ENCODE measurements at places on chromosomes 12 and 14.
A peak's percentile ranks its signal among the peaks of the same experiment; 100 is the strongest.

DNA sequence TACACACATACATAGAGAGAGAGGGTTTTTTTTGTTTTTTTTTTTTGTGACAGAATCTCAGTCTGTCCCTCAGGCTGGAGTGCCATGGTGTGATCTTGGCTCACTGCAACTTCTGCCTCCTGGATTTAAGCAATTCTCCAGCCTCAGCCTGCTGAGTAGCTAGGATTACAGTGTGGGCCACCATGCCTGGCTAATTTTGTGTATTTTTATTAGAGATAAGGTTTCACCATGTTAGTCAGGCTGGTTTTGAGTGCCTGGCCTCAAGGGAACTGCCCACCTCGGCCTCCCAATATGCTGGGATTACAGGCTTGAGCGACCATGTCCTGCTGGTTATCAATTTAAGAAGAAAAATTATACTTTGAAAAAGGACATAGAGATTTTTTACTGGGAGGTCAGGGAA lies 710.6 kb downstream of the SLC6A15 start:
- DNase-seq, result no peak

GRCh38 chr12:71128191-71128788 lies 29.5 kb downstream of the TSPAN8 start:
- DNase-seq, result no peak

DNA sequence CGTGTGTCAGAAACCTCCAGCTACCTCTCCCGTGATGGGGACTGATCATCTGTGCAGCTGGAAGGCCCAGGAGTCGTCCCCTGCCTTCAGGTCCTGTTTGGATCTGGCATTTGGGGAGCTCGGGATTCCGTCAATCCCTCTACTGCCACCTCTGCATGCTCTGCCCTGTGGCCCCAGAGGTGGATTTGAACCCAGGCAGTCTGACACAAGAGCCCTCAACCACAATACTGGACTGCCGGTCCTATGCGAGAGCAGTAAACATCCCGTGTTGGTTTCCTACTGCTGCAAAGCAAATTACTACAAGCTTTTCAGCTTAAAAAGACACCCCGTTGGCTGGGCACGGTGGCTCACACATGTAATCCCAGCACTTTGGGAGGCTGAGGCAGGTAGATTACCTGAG lies 121.9 kb upstream of the FKBP4 start:
- no peak for DNase-seq

DNA sequence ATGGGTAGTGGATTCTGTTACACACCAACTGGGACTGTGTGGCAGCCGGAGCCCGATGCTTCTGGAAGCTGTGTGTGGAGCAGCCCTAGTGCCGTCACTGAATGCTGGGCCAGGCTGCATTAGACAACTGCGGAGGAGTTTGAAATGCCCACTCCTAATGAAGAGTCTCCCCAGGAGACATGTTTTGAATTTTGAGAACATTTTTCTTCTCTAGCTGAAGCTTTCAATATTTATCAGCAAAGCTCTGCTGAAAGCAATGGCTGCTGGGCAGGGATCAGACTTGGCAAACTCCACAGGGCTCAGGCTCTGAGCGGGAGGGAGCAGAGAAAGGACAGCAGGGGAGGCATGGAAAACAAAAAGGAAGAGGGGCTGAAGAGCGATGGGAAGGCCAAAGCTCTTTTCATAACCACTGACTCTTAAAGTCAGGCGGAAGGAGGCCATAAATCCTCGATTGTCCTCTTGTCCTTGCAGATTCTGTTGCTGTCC lies 189.1 kb downstream of the MON2 start:
- DNase-seq, result no peak

GRCh38 chr12:9948606-9949296 lies 16.6 kb upstream of the CLEC2A start:
- no peak for DNase-seq

DNA sequence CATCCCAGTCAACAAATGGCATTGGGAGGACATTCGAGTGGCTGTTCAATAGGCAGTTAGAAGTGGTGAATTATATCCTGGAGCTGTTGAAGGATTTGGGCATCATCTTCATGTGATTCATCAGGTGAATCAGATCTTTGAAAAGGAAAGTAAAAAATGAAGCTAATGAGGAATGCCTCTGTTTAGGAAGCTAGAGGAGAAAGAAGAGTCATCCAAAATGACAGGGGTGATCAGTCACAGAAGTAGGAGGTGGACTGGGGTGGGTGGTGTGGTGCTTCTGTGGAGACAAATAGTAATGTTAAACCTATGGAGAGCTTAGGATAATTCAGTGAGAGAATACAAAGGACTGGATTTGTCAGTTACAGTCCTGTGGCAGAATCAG lies 32.7 kb downstream of the DIP2B start:
- no peak for DNase-seq

- DNase-seq, result no peak
Measured at GRCh38 chr12:12056951-12057350, 13.8 kb upstream of the BCL2L14 start.

GRCh38 chr12:81369175-81369574 lies 291.3 kb downstream of the ACSS3 start:
- DNase-seq, result no peak

DNA sequence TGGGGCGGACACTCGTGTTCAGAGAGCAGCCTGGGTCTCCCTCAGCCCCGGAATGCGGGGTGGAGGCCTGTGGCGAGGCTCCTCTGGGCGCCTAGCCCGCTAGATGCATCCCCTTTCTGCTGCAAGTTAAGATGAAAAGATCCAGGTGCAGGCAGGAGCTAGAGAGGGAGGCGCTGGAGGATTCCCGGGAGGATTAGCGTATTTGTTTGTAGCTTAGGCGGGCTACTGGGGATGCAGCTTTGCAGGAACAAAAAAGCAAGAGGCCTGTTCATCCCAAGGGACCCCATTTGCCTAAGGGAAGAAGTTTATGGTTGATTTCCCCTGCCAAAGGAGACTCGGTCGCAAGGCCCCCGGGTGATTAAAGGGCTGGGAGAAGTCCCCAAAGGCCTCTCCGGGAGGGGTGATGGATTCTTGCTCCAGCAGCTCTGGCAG lies 824 bp downstream of the CCDC177 start:
- DNase-seq, result no peak

GRCh38 chr14:102690509-102691286 lies 86.6 kb upstream of the TRAF3 start:
- DNase-seq, result no peak

DNA sequence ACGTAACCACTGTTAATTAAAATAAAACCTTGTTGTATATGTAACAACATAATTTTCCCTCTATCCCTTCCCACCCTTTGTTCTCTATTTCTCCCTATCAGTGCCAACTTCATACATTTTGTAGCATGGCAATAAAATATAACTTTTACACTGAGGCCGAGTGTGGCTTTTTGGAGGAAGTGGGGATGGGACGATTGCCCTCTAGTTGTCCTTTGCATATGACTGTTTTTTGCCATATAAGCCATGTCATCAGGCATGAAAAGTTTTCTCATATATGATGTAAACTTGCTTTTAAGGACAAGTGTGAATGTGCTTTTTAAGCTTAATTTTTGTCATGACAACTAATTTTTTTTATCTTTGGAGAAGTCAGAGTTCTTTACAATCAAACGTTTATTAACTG lies 6.2 kb upstream of the CCT2 start:
- DNase-seq, result no peak

- DNase-seq, result no peak
Measured at GRCh38 chr12:124301084-124301654, 6.3 kb downstream of the RFLNA start.

DNA sequence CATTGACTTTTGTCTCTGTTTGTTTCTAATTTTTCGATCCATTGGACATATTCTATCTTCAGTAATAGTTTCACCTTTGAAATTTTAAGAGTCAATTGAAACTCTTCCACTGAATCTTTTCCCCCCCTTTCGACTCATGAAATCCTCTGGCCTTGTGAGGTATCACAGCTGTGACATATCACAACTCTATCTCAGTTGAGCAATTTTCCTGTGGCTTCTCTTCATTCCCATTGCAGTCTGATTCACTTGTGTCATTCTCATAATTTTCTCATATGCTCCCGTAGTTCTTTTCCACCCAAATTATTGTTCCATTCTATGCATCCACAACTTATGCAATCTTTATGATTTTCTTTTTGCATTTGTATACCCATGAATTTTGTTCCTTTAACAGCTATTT lies 261.6 kb downstream of the DACT1 start:
- DNase-seq, result no peak

DNA sequence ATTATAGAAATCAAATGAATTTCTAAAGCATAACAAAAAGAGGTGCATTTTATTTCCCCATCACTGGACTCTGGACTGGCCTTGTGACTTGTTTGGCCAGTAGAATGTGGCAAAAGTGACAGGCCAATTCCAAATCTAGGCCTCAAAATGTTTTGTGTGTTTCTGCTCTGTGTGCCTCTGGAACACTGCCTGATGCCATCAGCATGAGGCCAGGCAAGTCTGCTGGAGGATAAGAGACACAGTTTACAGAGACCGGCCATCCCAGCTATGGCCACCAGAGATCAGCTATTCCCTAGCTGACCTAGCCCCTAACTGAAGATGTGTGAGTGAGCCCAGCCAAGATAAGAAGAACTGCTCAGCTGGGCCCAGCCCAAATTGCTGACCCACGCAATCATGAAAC lies 32.9 kb downstream of the ASCL1 start:
- no peak for DNase-seq

GRCh38 chr12:704516-705242 lies 41.4 kb upstream of the NINJ2 start:
- no peak for DNase-seq

DNA sequence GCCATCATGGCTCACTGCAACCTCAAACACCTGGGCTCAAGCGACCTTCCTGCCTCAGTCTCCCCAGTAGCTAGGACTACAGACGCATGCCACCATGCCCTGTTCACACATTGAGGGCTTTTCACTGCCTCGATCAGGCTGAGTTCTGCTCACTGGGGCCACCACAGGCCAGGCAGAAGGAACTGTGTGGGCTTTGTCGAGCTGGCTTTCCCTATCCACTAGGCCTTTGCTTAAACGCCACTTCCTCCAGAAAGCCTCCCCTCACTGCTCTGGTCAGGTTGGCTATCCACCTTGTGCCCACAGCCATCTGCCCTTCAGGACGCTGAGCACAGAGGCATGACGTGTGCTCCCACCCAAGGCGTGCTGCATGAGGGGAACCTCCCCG lies 45.2 kb downstream of the MLXIP start:
- DNase-seq, result no peak

- no peak for DNase-seq
Measured at GRCh38 chr14:33812181-33812580, 138.7 kb downstream of the EGLN3 start.

GRCh38 chr12:29025937-29026336 lies 123.1 kb upstream of the FAR2 start:
- no peak for DNase-seq

GRCh38 chr14:100413699-100414098 lies 90.6 kb downstream of the SLC25A47 start:
- no peak for DNase-seq

- no peak for DNase-seq
Measured at GRCh38 chr12:110373425-110373824, 30.1 kb downstream of the ANAPC7 start.

- peak; percentile 32 for DNase-seq
Measured at GRCh38 chr12:95605087-95605486, 53.8 kb upstream of the USP44 start.

DNA sequence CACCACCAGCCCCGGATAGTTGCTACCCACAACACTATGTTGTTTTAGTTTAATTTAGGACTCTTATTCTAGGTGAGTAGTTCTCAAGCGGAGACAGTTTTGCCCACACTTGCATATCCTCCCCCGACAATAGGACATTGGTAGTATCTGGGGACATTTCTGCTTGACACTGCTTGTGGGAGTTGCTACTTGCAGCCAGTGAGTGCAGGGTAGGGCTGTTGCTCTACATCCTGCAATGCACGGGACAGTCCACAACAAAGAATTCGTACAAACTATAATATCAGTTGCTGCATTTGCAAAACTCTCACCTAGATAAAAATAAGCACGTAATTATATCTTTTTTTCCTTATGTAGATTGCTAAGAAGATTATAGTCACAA lies 111.8 kb upstream of the DNM1L start:
- no peak for DNase-seq

DNA sequence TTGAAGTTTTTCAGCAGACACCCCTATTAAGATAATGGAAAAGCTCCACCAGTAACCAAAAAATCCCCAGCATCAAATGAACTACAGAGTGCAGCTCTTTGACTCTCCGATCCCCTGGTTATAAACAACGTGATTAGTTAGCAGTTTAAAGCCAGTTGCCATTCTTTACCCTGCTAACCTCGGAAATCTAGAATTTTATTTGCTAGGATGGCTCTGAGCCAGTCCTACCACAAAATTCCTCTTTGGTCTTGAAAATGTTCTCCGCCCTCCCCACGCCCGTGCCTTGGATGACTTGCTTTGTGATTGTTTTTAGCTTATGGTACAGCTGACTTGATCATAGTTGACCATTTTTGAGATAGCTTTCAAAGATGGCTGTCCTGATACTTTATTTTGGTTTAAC lies 1.2 kb downstream of the KLHDC2 start:
- DNase-seq, result no peak

- no peak for DNase-seq
Measured at GRCh38 chr12:16669756-16670155, 63.8 kb upstream of the LMO3 start.

DNA sequence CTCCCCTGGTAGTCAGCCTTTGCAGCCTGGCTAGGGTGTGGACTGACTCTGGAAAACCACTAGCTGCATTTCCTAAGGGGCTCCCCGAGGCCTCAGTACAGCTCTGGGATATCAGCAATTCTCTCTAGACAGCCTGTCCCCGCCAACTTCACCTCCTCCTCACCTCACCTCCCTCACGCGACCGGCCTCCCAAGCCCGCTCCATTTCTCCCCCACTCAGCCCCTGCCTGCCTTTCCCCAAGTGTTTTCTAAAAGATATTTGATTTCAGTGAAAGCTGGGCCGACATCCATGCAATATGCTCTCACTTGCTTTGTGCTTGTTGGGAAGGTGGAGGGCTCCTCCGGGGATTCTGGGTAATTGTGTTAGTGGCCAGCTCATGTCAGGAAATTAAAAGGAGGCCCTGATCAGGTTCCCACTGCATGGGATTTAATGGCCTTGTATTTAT lies 91.8 kb downstream of the ESRRB start:
- DNase-seq, result no peak

- no peak for DNase-seq
Measured at GRCh38 chr12:82971584-82971983, 284.9 kb downstream of the TMTC2 start.

- DNase-seq, result no peak
Measured at GRCh38 chr12:32420356-32420755, 21.0 kb downstream of the FGD4 start.

Measured in astrocyte of the cerebellum (primary cell).